Activated CD8-positive, alpha-beta T cell treated with anti-CD3 and anti-CD28 coated beads for 36 hours (primary cell): ENCODE measurements at places on chromosomes 12 and 14. TPM values are rescaled to one million over a fixed set of nuclear protein-coding genes. Genes with fewer than 3 reads are reported as not detected.
A peak's percentile ranks its signal among the peaks of the same experiment; 100 is the strongest.

- DNase-seq: no peak
These were observed 102.9 kb downstream of the DYRK2 start for GRCh38 chr12:67751381-67751928.

- no peak for DNase-seq
These were observed 10.0 kb downstream of the SLC6A13 start for GRCh38 chr12:252636-253035.

GRCh38 chr14:55438066-55438683 lies 2.2 kb downstream of the TBPL2 start:
- DNase-seq: peak; percentile 39

- peak; percentile 28 for DNase-seq
These were observed 1.9 kb downstream of the PPP1R3E start for GRCh38 chr14:23300687-23301223.

GRCh38 chr12:126830778-126831680 lies 1435.9 kb upstream of the TMEM132C start:
- no peak for DNase-seq

The EVL gene
- 340 TPM for total RNA-seq

GRCh38 chr14:26137161-26137560 lies 460.7 kb downstream of the NOVA1 start:
- peak; percentile 3 for DNase-seq

The SAMD15 gene
- 0.56 TPM for total RNA-seq

GRCh38 chr14:55929136-55929535 lies 189.1 kb upstream of the PELI2 start:
- DNase-seq: no peak

DNA sequence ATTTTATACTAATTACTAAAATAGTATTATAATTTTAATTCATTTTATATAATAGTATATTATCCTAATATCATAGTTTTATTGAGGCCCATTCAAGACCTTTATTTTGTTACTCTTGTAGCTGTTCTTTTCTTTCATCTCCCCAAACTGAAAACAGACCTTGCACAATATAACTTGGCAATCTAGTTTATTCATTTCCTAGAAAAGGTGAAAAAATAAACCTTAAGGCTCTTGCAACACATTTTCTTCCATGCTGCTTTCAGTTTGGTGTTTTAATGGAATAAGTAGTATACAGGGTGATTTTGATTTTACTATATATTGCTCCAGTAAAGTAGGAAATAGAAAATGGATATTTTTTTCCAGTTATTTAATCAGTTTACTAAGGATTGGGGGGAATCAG lies 174.0 kb downstream of the SLC2A13 start:
- no peak for DNase-seq

The EIF5 gene
- 202 TPM for total RNA-seq

The CD9 gene
- total RNA-seq: 9.1 TPM

The SIRT4 gene
- 2.7 TPM for total RNA-seq

The ERBB3 gene
- total RNA-seq: 0.99 TPM

The FERMT2 gene
- 0.77 TPM for total RNA-seq

GRCh38 chr12:12898911-12899511 lies 7.6 kb downstream of the GPRC5A start:
- DNase-seq: no peak

DNA sequence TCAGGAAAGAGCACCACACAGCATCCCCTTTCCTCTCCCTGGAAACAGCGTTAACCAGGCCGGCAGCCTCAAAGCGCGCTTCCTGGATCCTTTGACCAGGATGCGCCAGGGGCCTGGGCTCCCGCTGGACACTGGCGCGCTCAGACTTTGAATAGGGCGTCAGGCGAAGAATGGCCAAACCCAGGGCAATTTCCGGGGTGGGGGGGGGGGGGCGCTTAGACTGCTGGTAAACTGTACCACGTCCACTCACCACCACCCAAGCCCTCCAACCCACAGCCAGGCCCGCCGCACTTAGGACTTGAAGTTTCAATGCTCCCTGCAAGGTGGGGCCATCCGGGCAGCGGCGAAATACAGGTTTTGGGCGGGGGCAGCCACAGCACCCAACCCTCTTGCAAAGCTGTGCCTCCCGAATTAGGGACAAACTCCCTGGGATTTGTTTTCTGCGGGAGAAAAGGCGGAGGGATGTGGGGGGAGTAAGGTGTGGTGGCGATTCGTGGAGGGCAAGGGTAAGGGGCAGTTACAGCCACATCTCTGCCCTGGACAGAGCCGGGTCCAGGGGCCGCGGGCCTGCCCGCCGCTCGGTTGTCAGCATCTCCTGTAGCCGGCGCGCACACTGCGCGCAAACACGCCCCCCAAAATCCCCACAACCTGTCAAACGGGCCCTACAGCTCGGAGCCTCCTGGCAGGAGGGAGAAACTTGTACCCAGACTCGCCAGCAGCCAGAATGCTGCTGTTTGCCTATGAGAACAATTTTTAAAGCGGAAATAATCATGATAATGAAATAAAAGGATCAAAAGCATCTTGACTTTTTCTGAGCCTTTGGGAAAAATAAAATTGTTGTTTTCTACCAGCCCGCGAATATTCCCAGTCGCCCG lies 958 bp downstream of the RTN1 start:
- DNase-seq: no peak

- no peak for DNase-seq
These were observed 18.0 kb downstream of the OR10P1 start for GRCh38 chr12:55654511-55655214.

The SCARB1 gene
- 36.2 TPM for total RNA-seq

GRCh38 chr14:66440801-66441200 lies 45.4 kb upstream of the CCDC196 start:
- no peak for DNase-seq

The P2RX2 gene
- not detected for total RNA-seq

The TPPP2 gene
- not detected for total RNA-seq

The AICDA gene
- not detected for total RNA-seq

The LHX5 gene
- not detected for total RNA-seq

- no peak for DNase-seq
These were observed 185.3 kb downstream of the CALM1 start for GRCh38 chr14:90582166-90582565.

- DNase-seq: no peak
These were observed 10.7 kb upstream of the C12orf76 start for GRCh38 chr12:110058875-110059615.

DNA sequence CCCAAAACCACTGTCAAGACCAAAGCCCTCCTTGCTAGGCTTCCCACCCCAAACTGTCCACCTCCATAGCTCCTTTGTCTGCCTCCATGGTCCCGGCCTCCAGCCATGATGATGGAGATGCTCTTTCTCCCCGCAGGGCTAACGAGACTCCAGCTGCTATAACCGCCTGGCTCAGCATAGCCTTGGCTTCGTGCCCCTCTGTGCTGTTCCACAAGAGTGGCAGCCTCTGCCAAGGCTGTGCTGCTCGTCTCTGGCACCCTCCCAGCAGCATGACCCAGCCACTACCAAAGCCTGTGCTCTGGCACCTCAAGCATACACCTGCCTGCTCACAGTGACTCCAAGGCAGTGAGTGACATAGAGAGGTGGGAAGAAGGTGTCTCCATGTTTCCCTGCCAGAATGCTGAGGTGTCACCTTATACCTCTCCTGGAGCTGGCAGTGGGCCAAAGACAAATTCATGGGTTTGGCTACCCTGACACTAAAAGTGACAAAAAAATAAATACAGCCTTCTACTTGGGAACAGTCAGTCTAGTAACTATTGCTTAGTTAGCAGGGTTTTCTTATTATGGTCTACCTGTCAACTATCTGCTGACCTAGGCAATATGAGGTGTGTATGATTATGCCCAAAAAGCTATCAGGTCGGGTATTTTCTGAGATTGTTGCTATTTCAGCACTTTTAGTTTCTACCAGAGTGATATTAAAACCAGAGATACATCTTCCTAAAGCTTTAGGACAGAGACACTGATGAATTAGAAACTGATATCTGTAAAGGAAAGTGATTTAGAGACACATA lies 16.1 kb upstream of the KRT73 start:
- DNase-seq: no peak

- peak; percentile 59 for DNase-seq
These were observed 34.3 kb upstream of the SLC38A1 start for GRCh38 chr12:46303039-46303666.

GRCh38 chr12:124490584-124491305 lies 76.7 kb downstream of the NCOR2 start:
- no peak for DNase-seq

- no peak for DNase-seq
These were observed 45.0 kb upstream of the AMN1 start for GRCh38 chr12:31773867-31774266.

DNA sequence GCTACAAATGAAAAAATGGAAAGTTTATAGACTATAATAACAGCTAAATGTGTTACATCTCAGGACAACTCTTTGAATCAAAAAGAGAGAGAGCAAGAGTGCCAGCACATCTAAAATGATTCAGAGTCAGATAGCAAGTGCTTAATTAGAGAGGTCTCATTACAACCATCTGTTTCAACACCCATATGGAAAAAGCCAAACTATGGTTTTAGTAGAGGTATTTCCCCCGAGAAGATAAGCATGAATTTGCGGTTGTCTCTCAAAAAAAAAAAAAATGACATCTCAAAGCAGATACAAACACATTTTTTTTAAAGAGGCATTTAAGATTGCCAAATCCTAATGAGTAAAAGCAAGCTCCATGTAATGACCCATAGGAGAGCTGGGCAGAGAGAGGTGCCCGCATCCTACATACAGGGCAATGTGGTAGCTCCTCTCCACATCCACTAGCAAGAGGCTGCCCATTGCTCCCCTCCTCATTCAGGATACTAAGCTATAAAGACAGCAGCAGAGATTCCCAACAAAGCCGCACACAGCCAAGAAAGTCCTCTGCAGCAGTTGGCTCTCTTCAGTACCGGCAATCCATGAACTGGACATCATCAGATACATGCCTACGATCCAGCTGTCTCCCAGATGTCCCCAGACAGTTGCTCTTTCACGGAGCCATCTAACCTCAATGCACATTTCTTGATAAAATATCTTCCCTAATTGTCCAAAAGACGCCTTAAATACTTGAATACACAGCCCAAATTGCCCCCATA lies 100.4 kb downstream of the EFCAB11 start:
- no peak for DNase-seq

DNA sequence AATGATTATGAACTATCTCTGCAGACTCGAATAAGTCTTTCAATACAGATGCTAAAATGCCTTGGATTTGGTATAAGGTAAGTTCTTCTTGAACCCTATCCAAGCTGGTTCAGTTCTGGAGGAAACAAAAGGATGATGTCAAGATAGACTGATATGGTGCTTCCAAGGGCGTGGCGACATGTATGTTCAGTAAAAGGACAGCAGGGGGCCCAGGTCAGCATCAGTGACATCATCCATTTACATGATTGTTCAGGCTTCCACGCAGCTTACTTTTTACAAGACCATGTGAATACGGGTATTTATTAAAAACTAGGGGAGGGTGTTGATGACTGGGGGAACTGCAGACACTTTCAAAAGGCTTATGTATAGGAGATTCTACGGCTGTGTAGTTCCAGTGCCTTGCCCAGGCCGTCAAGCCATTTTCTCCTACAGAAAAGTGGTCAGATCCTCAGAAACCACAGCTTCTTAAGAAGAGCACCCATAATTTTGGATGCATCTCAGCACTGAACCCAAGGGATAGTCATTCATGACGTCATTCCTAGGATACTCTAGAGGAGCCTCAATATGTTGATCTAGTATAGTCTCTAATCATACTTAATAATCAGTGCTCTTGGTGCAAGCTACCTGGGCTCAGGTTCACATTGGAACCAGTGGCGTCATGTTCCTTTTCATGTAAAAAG lies 527.7 kb downstream of the FUT8 start:
- DNase-seq: peak; percentile 65

- DNase-seq: no peak
These were observed 7.2 kb downstream of the GNS start for GRCh38 chr12:64752032-64752431.

GRCh38 chr12:87344699-87345098 lies 684.5 kb downstream of the C12orf50 start:
- no peak for DNase-seq

DNA sequence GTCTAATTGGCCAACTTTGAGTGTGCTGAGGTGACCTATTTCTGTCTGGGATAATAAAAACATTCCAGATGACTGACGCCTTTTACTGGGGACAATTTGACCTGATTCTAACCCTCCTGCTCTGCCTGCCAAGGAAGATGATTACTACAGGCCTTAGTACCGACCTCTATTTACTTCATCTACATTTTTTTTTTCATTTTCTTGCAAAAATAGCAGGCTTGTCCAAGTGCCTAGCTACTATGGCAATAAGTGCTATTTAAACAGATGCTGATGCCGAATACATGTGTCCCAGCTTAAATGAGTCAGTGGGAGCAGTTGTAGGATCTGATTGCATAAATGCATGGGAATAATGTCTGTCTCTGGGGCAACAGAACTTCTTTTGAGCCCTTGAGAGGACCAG lies 254.3 kb downstream of the RGS6 start:
- no peak for DNase-seq

The MYO1A gene
- total RNA-seq: 2.1 TPM

GRCh38 chr14:89256283-89256682 lies 160.8 kb downstream of the FOXN3 start:
- DNase-seq: no peak

- DNase-seq: peak; percentile 99
These were observed at the start of gene CS for GRCh38 chr12:56299853-56300643. TSS of gene CS (minus strand) at chr12:56300330. CDS start at chr12:56300201, 129 bp downstream.

DNA sequence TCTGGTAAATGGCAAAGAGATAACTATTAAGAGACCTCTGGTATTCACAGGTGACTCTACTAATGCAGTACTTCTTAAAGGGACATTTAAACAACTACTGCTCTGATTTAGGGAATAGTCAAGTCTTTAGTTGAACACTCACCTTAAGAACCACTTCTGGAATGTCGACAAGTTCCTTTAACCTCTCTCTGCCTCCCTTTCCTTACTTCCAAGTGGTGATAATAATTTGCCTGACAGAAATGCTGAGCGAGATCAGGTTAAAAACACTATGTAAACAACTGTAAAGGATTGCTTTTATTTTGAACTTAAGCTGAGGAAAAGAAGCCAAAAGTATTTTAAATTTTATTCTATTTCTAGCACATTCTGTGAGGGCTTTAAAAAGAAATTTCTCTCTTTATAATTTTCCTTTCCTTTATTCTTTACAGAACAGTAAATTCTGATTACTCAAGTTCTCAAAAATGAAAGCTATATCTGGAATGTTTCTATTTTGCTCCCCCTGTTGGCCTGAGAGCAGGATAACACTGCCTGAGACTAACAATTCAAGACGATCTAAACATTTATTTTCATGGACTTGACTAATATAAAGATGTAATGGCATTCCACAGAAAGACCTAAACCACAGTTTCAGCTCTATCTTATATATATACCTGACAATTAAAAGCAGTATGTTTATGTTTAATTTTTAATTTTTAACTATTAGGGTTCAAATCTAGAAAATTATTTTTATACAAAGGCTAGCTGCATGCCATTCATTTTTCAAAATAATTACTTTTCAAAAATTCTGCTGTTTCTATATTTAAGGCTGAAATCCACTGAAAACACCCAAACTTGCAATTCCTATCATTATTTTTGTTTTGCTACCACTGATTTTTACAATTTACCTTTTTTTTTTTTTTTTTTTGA lies 29.2 kb downstream of the ZCCHC8 start:
- DNase-seq: no peak

GRCh38 chr12:7096006-7096932 lies 4.0 kb upstream of the C1R start:
- DNase-seq: no peak
